ENCODE measurements at places on chromosomes 2 and 18.

DNA sequence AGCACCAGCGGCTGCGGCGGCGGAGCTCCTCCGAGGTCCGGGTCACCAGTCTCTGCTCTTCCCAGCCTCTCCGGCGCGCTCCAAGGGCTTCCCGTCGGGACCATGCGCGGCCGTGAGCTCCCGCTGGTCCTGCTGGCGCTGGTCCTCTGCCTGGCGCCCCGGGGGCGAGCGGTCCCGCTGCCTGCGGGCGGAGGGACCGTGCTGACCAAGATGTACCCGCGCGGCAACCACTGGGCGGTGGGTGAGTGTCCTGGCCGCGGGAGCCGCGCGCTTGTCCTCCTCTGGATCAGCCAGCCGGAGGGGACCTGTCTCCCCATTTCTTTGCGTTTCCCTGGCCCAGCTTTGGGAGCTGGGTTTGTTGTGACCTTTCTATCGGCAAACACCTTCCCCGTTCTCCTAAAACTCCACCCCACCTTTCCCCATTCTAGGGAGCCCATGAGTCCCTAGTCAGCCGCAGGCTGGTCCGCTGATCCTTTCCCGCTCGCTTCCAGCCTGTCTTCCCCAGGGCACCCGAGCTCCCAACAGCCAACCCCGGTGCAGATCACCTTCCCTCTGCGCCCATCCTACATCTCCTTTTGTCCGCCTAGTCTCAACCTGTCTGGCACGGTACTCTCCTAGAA, 316 bp downstream of the GRP start:
- DNase-seq = no peak

DNA sequence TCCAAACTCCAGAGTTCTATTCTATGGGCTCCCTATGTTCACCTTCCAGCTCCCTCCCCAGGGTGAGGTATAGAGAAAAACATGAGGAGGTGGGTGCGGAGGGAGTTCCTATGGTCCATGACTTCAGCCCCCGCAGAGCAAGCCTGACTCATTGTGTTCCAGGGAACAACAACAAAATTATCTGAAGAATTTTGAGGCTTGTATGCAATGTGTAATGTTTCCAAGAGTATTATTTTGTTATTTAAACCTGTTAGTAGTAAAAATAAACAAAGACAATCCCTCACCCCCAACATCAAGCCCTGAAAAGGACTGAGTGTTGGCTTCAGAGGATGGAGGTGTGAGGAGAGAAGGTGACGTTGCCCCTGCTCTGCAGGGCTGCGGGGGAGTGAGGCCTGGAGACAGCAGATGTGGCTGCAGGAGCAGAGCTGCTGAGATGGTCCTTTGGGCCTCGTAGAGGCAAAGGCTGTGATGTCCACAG, 29.0 kb downstream of the LAMA3 start:
- no peak for DNase-seq

DNA sequence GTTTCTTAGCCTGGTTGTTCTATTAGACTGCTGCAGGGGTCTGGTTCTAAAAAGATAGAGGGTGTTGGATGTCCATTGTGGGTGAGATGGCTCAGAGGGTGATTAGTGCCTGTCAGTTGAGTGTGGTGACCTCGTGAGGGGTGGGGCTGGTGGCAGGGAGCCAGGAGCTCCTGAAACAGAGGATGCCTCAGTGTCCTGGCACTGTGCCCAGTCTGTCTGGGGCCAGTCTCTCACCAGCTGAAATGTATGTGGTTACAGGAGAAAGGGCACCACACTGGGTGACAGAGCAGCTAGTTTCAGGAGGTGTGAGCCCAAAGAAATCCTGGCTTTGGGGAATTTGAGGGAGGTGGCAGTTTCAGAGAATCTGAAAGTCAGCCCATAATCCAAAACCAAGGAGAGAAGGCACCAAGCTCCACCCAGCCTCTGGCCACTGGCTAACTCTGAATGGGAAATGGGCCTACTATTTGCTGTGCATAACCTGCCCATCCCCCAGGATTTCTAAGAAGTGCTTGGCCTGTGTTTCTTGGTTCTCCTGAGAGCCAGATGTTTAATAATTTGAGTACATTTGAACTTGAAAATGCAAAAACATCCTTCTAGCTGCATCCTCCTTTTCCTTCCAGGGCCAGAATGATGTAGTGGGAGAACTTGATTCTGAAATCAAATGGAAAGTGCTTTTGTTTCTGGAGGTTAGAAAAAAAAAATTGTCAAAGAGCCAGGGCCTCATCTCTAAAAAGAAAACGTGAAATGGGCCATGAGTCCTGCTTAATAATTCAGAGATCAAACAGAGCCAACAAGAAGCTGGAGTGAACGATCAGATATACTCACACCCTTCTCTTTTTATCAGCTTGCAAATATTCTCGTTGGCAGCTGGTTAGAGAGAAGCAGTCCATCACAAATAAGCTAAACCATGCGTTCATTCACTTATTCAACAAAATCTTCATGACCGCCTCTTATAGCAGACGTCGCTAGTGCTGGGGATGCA, 92.3 kb downstream of the B3GNT2 start:
- no peak for DNase-seq

DNA sequence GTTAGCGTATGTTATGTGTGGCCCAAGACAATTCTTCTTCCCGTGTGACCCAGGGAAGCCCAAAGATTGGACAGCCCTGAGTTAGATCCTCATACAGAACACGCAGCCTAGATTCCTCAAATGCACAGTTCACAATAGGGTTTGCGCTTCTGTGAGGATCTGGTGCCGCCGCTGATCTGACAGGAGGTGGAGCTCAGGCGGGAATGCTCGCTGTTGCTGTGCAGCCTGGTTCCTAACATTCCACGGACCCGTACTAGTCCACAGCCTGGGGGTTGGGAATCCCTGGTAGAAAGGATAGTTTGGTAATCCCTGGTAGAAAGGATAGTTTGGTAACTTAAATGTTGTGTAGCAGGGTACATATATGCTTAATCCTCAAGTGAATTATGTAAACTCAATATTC, 27.0 kb downstream of the MAPRE3 start:
- DNase-seq = no peak

DNA sequence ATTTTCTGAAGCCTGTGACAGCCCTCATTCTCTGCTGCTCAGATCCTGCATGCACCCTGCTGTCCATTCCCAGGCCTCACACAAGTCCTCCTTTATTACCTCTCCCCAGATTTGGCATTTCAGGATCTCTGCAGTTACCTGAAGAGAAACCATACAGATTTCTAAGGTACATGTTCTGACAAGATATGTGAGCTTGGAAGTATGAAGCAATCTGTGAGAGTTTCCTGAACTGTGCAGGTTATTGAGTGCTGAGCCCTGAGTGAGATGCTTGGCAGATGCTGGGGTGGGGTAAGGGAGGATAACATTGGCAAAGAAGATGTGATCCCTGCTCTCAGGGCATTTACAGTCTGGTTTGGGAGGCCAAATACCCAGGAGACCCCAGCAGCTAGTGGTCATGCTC, 122.1 kb upstream of the STPG4 start:
- DNase-seq = no peak

DNA sequence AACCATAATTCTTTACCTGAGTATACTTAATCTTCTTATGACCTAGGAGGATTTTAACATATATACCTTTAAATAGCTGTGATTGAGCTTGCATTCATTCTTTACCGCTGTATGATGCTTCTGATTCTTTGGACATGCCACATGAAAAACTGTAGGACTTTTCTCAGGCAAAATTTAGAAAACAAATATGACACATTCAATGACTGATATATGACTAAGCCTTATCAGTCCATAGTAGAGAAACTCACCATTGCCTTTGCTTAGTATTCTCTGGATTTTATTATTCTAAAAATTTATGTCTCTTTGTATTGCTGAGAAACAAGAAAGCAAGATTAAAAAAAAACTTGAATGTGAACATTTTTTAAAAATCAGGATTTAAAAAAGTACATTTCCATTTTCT, 3.7 kb downstream of the FAM171B start:
- DNase-seq = no peak

- DNase-seq = no peak
Measured at GRCh38 chr18:74528478-74528877, 5.8 kb upstream of the CNDP1 start.

- no peak for DNase-seq
Measured at GRCh38 chr2:203909974-203910373, 26.6 kb upstream of the ICOS start.

GRCh38 chr18:70229639-70230038, 24.2 kb upstream of the RTTN start:
- DNase-seq = no peak

DNA sequence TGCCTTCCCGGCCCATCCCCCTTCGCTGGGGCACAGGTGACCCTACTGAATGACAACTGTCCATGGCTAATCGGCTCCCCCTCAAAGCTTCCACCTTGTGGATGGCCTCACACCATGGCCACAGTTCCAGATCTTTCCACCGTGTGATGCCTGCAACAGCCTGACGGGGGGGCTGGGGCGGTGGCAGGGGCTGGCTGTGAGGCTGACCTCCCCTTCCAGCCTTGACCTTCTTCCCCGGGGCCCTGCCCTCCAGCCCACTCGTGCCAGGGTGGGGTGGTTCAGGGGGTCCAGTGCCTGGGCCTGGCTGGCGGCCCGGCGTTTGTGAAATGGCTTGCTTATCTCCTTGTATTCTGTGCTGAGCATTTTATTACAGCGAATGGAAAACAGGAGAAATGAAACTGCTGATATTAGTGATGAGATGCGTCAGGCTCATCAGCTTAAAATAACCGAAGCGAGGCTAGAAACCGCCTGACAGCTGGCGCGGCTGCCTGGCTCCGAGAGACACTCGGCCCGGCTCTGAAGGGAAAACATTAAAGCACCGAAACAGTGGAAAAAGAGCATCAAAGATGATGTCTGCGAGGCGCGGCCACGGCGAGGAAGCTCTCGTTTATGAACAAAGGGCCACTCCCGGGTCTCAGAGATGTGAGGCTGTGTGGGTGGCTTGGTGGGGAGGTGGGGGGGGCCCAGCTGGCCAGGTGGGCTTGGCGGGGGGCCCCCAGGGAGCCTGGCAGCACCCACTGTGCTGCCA, 916 bp upstream of the PDCD1 start:
- DNase-seq = no peak

DNA sequence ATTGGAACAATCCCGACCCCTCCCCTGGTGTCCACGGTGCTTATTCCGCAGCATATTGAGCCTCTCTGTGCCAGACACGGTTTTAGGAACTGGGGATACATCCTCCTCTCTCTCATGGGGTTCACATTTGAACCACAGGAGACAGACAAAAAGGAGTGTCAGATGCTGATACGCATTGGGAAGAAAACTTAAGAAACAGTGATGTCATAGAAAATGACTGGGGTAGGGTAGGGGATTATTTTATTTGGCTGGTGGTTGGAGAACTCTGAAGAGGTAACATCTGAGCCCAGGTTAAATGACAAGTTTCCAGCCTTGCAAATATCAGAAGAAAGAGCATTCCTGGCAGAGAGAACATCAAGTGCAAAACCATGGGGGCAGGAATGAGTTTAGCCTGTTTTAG, 344.5 kb downstream of the DPP10 start:
- no peak for DNase-seq

GRCh38 chr2:108414945-108415344, 34.1 kb upstream of the GCC2 start:
- no peak for DNase-seq

GRCh38 chr18:35511833-35512232, 14.1 kb upstream of the INO80C start:
- no peak for DNase-seq

DNA sequence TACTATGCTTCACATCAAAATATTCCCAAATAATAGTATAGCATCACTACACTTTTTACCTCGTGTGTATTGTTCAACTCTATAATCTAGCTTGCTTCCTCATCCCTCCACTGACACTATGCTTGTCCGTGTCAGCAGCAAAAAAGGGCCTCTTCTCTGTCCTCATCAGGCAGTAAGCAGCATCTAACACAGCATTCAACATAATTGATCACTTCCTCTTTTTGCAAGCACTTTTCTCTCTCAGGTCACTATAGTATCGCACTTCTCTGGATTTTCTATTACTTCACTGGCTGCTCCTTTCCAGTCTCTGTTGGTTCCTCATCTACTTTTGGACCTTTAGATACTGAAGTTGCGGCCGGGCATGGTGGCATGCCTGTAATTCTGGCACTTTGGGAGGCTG, 64.9 kb upstream of the ZSWIM2 start:
- DNase-seq = no peak

GRCh38 chr2:31008561-31009114, 129.6 kb downstream of the GALNT14 start:
- DNase-seq = no peak

DNA sequence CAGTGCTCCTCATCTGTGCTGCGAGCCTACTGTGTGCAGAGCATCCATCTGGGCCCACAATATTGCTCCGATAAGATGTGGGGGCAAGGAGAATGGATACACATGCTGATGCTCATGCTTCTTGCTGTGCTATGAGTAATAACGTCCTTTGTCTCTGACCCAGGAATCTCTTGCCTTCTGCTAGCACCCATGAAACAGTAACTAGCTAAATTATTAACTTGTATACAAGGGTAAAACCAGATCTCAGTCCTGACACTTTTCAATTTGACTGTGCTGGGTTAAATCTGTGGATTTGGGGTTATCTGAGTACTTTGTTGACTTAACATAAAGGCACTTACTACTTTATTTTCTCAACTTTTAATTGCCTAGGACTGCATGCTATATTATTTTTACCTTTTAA, 357.6 kb downstream of the SLC4A3 start:
- no peak for DNase-seq

- DNase-seq = no peak
Measured at GRCh38 chr2:30382162-30382783, 64.8 kb upstream of the LCLAT1 start.

- DNase-seq = no peak
Measured at GRCh38 chr2:230578106-230578505, 134.5 kb upstream of the CAB39 start.

DNA sequence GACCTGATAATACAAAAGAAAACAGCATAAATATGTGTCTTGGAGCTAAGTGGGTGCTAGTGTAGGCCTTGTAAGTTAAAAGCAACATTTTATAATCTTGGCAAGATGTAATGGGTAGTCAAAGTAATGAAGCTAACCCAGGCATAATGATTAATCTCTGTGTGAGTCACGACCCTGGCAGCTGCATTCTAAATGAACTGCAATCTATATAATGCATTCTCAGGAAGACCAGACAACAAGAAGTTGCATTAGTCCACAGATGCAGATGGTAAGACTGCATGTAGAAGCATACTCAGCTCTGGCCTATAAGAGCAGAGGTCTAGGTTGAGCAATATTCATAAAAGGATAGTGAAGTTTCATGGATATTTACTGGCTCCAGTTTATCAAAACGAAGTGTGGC, 85.6 kb upstream of the ETAA1 start:
- peak; percentile 36 for DNase-seq

DNA sequence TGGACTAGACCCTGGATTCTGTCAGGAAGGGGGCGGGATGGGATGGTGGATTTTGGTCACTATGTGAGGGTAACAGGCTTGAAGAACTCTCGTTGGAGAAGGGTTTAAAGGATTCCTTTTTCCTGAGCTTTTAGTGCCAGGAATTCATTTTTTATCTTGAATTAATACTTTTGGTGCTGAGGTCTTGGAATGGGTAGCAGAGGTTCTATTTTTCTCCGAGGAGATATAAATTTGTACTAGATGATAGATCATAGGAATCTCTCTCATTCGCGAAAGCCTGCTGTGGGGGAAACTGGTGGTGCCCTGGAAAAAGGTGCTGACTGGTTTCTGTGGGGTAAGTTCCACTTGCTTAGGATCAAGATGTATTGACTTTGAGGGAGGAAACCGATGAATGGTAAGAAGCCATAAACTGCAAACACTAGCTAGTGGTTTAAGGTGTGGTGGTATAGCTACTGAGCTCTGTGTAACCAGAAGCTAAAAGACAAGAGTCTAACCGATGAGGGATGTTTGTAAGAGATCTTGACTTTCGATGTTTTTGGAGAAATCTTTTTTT, 706 bp downstream of the AGPS start:
- DNase-seq = no peak

- DNase-seq = no peak
Measured at GRCh38 chr18:62964432-62964831, 249.1 kb downstream of the PHLPP1 start.

GRCh38 chr18:80108121-80108536, 933 bp upstream of the ADNP2 start:
- DNase-seq = no peak
